ENCODE measurements at places on chromosomes 1 and 21. TPM values are rescaled to one million over a fixed set of nuclear protein-coding genes. Genes with fewer than 3 reads are reported as not detected.

The LYPD8 gene
- total RNA-seq = under 0.01 TPM

- no peak for DNase-seq
Observed at GRCh38 chr21:34100790-34101189, 27.4 kb downstream of the MRPS6 start.

The DMRTA2 gene
- 0.32 TPM for total RNA-seq

DNA sequence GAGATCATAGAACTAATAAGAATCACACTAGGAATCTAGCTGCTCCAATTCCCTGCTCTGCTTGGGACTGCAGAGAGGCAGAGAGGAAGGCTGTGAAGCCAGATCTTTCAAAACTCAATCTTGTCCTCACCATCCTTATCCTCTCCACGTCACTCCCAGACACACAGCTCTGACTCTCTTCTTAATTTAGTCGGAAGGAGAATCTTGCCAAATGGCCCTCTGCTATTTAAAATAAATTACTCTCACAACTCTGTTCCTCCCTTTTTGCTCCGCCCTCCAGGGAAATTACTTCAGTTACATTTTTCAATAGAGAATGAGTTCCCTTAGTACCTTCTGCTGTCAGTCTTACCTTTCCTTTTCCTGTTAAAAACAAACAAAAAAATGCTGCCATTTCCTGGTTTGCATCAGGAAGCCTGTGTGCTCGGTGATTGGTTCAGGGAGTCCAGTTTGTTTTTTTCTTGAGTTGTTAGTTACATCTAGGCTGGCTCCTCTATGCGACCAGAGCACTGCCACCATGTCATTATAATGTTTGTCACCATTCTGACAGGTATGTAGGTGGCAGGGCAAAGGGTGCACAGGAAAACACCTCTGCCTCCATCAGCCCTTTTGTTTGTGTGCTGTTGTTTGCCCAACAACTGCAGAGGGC lies 80.1 kb downstream of the FCRL5 start:
- no peak for DNase-seq

The HPDL gene
- 1.3 TPM for total RNA-seq

- DNase-seq = peak; percentile 95
Observed at GRCh38 chr1:9438431-9439073, 100.7 kb upstream of the SLC25A33 start.

The LCE1D gene
- total RNA-seq = not detected

GRCh38 chr1:226682871-226683814 lies 55.9 kb downstream of the ITPKB start:
- no peak for DNase-seq

The CD48 gene
- not detected for total RNA-seq

The BCAN gene
- total RNA-seq = not detected

GRCh38 chr21:40016234-40016633 lies 149.0 kb downstream of the PCP4 start:
- DNase-seq = no peak

GRCh38 chr1:172609528-172609927 lies 49.4 kb upstream of the FASLG start:
- no peak for DNase-seq

DNA sequence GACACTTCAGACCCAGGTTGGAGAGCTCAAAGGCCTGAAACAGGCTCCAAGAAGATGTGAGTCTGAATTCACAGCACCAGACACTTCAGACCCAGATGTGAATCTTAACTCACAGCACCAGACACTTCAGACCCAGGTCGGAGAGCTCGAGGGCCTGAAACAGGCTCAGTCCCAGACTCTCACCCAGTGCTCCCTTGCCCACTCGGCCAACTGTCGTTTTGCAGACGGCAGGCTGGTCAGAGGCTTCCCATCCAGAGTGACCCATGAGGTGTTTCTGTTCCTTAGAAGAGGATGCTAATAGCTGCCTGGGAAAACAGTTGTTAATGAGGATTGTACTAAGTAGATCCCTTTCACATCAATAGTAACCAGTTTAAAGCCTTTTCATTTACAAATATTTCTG lies 88.4 kb downstream of the ADARB1 start:
- DNase-seq = no peak

GRCh38 chr1:180839547-180839946 lies 73.2 kb upstream of the KIAA1614 start:
- no peak for DNase-seq

The TMPRSS15 gene
- not detected for total RNA-seq

- DNase-seq = no peak
Observed at GRCh38 chr1:158169105-158169504, 11.6 kb upstream of the CD1D start.

- no peak for DNase-seq
Observed at GRCh38 chr1:231682779-231683178, 56.2 kb downstream of the DISC1 start.

All from fibroblast of villous mesenchyme (primary cell).